Sigmoid colon (tissue), 7 donors: ENCODE measurements at places on chromosomes 5 and 9.

- no peak for DNase-seq
These were observed 289.6 kb downstream of the SEC61B start for GRCh38 chr9:99511723-99512122.

DNA sequence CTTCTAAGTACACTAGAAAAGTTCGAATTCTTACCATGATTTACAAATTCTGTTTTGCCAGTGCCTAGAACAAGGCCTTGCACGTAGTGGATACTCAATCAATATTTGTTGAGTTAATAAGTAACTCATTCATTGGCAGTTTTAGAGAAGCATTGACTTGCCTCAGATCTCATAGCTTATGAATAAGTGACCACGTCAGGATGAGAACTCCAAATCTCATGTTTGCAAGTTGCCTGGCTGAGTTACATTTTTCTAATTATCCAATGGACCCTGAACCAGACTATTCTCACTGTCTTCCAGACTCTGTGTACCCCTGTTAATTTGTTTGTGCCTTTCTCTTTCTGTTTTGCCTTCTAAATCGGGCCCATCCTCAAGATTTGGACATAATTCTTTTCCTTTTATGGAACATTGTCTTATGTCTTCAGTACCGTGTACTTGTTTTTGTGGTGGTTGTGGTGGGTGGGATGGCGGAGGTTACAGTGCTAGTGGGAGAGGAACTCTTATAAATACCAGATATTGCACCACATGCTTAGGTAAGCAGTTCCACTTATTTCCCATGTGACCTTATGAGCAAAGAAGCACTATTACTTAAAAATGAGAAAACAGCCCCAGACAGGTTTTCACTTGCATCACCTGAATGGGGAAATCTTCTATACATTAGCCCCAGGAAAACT lies 96.3 kb downstream of the UNC13B start:
- DNase-seq = no peak

GRCh38 chr5:88895681-88896501 lies 12.9 kb upstream of the MEF2C start:
- DNase-seq = no peak

DNA sequence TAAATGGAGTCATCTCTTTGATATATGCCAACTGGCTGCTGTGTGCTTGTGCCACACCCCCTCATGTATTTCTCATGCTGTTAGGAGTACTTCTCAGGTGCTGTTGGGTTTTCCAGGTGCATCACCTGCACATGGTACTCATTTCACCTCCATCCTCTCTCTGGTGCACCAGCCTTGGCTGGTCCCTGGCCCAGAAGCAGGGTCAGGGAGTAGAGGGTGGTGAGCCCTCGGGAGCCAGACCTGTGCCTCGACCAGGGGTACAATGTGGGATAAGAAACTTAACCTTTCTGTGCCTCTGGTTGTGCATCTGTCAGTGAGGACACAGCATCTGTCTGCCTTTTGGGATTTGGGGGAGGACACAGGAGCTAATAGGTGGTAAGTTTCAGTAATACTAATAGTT lies 38.5 kb downstream of the SECISBP2 start:
- DNase-seq = no peak

- DNase-seq = no peak
These were observed 73.5 kb downstream of the LNPEP start for GRCh38 chr5:97009212-97009898.

DNA sequence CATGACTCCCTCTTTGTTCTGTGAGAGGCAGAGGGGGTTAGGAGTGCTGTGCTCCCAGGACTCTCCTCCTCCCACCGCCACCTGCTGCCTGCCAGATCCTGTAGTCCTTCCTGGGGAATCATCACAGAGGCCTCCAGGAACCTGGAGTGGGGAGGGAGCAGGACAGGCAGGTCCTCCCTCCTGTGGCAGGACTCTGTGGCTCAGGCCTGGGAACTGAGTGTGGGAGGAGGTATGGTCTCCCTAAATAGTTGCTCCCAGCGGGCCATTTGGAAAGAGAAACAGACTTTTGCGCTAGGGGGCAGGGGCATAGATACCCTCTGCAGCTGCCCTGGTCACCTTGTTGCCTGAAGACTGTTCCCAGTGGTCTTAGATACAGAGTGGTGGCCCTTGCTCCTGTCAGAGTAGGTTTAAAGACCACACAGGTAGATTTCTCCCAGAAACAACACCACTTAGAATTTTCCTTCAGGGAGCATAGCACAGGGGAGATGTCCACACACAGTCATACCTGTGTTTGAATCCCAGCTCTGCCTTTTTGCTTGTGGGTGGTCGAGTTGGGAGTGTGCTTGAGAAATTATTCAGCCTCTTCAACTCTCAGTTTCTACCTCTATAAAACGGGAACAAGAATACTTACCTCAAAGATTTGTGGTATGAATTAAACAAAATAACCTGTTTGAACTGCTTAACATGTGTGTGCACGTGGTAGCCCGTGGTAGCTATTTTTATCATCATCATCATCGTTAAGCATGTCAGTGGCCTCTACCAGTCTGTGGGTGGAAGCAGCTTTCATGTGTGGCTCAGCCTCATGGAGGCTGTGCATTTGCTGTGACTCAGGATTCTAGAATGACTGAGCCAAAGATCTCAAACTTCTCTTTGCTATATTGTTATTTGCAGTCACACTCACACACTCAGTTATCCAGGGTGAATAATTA lies 55.8 kb downstream of the SLC22A5 start:
- DNase-seq = peak; percentile 59

- no peak for DNase-seq
These were observed 119.6 kb upstream of the S1PR3 start for GRCh38 chr9:88871669-88872068.

GRCh38 chr9:90037146-90037797 lies 432.5 kb downstream of the GADD45G start:
- DNase-seq = no peak

DNA sequence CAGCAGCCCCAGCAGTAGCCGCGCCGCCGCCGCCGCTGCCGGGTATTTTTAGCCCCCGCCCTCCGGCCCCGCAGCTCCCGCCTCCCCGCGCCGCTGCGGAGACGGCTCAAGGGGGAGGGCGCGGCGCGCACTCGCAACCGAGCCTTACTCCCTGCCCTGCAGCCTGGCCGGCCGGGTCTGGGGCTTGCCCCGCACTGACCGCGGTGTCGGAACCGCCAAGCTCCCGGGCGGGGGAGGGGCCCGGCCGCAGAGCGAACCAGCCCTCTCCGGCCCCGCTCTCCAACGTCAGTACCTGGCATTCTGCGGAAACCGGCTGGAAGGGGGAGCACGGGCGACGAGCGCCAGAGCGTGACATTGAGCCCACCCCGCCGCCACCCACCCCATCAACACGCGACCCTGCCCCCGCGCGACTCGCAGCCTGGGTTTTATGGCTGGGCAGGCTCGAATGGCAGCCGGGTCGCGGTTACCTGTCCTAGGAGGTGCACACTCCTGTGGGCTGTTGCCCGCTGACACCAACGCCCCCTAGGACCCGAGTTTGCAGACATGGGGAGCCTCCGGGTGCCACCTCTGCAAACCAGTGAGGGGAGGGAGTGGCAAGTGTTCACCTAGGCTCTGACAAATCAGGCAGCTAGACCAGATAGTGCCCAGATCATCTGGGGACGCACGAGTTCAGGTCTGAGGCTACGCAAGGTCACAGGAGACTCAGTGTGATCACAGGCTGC lies at the start of gene ACSL6:
TSS of gene ACSL6 (minus strand) at position 37 of the 722 bp plus-strand sequence. CDS start 105 bp downstream, outside the sequence.
- peak; percentile 53 for DNase-seq

DNA sequence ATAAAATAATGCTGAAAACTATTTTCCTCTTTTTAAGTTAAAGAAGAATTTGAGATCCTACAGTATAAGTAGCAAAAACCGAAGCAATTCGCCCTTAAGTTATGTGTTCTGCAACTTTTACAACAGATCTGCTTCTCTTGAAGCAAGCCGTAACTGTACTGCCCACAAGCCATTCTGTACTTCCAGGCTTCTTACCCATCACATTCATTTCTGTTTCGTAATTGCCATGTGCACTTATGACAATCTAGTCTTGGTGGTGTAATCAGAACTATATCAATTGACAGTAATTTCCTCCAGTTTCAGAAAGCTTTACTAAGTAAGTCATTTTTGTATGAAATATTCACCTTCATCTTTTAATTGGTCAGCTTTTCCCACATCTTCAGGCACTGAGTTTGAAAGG lies 13.8 kb downstream of the SGTB start:
- DNase-seq = no peak

DNA sequence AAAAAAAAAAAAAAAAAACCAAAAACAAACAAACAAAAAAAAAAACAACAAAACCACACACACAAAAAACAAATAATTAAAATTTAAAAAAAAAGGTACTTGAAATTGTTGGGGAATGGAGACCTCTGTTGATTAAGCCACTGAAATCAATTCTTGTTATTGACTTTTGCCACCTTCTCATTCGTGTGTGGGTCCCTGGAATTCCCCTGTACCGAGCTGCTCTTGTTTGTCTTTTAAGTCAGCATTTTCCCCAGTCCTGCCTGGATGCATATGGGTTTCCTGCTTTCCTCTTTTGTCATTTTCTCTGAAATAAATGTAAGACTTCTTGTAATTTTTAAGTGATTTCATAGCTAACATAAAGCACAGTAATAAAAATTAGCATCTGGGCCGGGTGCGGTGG lies 45.5 kb downstream of the GPBP1 start:
- no peak for DNase-seq

- no peak for DNase-seq
These were observed 25.5 kb downstream of the HK3 start for GRCh38 chr5:176873541-176874172.

DNA sequence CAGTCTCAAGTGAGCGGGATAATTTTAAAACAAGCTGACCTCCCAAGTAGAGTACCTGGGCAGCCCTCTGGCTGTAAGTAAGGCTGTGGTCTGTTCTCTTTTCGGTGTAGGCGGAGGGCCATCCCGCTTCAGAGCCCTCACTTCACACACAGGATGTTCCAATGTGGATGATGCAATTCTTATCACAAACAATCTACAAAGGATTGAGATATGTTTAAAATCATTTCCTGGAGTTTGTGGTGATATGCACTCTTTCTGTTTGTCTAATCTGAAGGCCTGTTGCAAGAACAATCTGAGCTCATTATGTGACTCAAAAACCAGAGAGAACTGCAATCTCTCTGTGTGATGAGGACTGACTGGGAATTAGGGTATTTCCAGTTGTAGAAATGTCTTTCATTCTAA lies 42.5 kb downstream of the ITGA2 start:
- DNase-seq = no peak

- DNase-seq = no peak
These were observed 89.7 kb downstream of the DAP start for GRCh38 chr5:10671041-10672008.

- DNase-seq = no peak
These were observed 64.4 kb upstream of the SSBP2 start for GRCh38 chr5:81815321-81815720.

DNA sequence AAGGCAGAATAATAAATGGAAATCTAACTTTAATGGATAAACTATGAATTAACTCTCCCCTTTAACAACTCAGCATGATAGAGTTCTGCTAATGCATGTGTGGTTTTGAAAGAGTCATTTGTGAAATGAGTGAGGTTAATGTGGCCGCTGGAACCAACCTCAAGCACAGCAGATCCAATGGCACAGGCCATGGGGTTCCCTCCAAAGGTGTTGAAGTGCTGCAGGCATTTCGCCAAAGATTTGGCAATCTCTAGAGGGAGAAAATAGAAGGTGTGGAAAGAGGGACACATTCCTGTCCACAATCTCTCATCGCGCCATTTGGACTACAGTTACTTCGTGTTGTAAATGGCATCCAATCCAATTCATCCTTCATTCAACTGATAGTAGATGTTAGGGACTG lies 35.0 kb downstream of the AGXT2 start:
- no peak for DNase-seq

- DNase-seq = no peak
These were observed 30.9 kb downstream of the ZFR start for GRCh38 chr5:32413466-32414263.

DNA sequence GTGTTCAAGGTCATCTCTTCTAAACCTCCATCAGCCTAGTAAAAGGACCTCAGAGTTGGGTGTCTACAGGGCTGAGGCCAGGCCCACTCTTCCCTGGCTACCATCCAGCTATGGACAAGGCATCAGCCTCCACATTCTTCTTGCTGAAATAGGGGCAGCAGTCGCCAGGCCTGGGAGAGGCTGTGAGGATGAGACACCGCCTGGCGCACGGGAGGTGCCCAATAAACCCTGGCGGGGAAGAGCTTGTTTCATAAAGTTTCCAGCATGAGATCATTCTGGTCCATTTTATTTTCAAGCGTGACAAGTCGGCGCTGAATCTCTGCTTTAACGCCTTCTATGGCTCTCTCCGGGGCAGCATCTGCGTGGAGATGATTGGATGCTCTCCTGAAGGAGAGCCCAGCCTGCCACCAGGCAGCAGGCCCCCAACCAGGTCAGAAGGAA lies 153.4 kb downstream of the OLFM1 start:
- peak; percentile 62 for DNase-seq

- DNase-seq = no peak
These were observed 57.6 kb downstream of the TMOD1 start for GRCh38 chr9:97559111-97559514.

DNA sequence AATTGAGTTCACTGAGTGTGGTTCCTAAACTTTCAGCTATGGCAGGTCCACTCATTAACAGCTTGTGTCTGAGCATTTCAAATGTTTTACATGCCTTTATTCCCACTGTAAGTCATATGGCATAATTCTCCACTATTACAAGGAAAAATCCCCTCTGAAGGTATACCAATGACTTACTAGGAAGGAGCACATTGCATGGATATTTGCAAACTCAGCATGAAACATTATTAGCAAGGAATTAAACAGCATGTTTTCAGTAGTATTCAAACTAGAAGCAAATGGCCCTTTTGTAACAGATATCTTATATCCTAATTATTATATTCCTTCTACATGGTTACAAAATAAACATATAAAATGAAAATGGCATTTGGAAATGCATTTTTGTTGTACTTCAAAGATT lies 566.4 kb upstream of the CCNG1 start:
- DNase-seq = no peak

- no peak for DNase-seq
These were observed 1060.1 kb downstream of the PTPRD start for GRCh38 chr9:9552665-9553064.

- DNase-seq = no peak
These were observed 110.8 kb downstream of the HMHB1 start for GRCh38 chr5:143922718-143923117.

DNA sequence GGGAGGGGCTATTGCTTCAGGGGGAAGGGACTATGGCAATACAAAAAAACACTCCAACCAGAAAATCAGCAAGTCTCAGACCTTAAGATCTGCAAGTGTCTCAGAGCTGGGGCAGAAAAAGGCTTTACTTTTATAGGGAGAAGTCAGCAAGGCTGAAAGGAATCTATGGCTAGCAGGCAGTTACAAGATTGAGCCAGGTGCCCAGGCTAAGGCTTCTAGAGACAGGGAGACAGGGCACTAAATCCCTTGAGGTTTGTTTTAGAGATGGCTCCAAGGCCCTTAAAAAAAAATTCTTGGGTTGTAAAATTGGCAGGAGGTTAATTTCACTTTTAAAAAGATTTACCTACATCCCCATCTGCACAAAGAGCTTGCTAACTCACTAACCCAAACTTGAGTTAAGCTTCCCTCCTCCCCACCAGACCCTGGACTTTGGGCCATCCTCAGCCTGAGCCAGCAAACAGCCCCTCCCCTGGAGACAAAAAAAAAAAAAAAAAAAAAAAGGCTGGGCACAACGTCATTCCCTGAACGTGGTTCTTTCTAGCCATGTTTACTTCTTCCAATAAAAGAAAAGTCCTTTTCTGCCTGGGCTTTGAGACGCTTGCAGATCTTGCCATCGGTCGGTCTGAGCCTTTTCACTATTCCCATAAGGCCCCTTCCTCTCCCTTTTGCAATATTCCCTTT lies 17.9 kb downstream of the NIPAL4 start:
- DNase-seq = peak; percentile 68
